ENCODE measurements at places on chromosomes 5 and 9. TPM values are rescaled to one million over a fixed set of nuclear protein-coding genes. Genes with fewer than 3 reads are reported as not detected.

DNA sequence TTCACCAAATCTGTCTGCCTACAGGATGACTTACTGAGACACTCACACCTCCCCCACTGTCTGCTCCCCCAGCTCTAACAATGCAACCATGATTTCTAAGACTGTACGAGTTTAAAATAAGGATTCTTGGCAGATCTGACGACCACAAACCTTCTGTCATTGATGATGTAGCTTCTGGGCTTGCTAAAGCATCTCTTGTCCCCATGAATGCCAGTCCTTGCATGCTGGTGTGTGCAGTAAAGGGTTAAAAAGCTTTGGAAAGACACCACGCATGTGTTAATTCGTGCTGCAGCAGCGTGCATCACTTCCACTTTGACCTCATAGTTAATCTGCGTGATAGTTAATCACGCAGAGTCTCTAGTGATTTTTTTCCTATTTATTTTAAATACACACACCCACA, 411 bp upstream of the GABRG2 start:
- no peaks in the 10 kb centered on the region for H3K36me3 ChIP-seq
- no peak overlapping the region for H3K27ac ChIP-seq
- H3K27me3 ChIP-seq, result peaks cover 12% of the 10 kb centered on the region
- no peak overlapping the region for H3K4me3 ChIP-seq
- no peaks in the 10 kb centered on the region for H3K4me1 ChIP-seq
- no peak for DNase-seq

- peak overlapping the region; percentile 75 for H3K27ac ChIP-seq
- H3K4me1 ChIP-seq, result peaks cover 71% of the 10 kb centered on the region
- no peaks in the 10 kb centered on the region for H3K36me3 ChIP-seq
- no peaks in the 10 kb centered on the region for H3K27me3 ChIP-seq
Measured at GRCh38 chr9:110125207-110125751, 82.7 kb downstream of the C9orf152 start.

Gene TMEM174
- polyA plus RNA-seq, result not detected

- H3K27ac ChIP-seq, result no peak overlapping the region
- no peaks in the 10 kb centered on the region for H3K36me3 ChIP-seq
- DNase-seq, result no peak
- H3K4me1 ChIP-seq, result no peaks in the 10 kb centered on the region
- H3K27me3 ChIP-seq, result no peaks in the 10 kb centered on the region
Measured at GRCh38 chr9:99419070-99419469, 197.0 kb downstream of the SEC61B start.

- H3K4me1 ChIP-seq, result peaks cover 90% of the 10 kb centered on the region
- no peak overlapping the region for H3K4me3 ChIP-seq
- H3K36me3 ChIP-seq, result no peaks in the 10 kb centered on the region
- DNase-seq, result peak; percentile 90
- peak overlapping the region; percentile 98 for H3K27ac ChIP-seq
Measured at GRCh38 chr9:129491487-129491855, 129.4 kb downstream of the C9orf50 start.

GRCh38 chr5:128796506-128796905, 168.8 kb upstream of the SLC27A6 start:
- no peak overlapping the region for H3K27ac ChIP-seq
- no peak overlapping the region for H3K4me3 ChIP-seq

- H3K27ac ChIP-seq, result peak overlapping the region; percentile 46
- no peak for DNase-seq
- peaks cover 6% of the 10 kb centered on the region for H3K4me1 ChIP-seq
- peaks cover 18% of the 10 kb centered on the region for H3K27me3 ChIP-seq
- H3K4me3 ChIP-seq, result peak overlapping the region; percentile 33
- H3K36me3 ChIP-seq, result no peaks in the 10 kb centered on the region
Measured at GRCh38 chr5:171450423-171451331, 31.2 kb downstream of the FGF18 start.

Gene RORB
- 0.03 TPM for polyA plus RNA-seq

- no peak overlapping the region for H3K27ac ChIP-seq
- H3K4me3 ChIP-seq, result no peak overlapping the region
- no peaks in the 10 kb centered on the region for H3K4me1 ChIP-seq
- H3K36me3 ChIP-seq, result no peaks in the 10 kb centered on the region
- H3K27me3 ChIP-seq, result no peaks in the 10 kb centered on the region
- DNase-seq, result no peak
Measured at GRCh38 chr9:106619211-106619610, 243.8 kb upstream of the ZNF462 start.

GRCh38 chr5:123450640-123451039, 27.4 kb upstream of the CEP120 start:
- H3K4me3 ChIP-seq, result no peak overlapping the region
- DNase-seq, result no peak
- no peaks in the 10 kb centered on the region for H3K36me3 ChIP-seq
- H3K27me3 ChIP-seq, result no peaks in the 10 kb centered on the region
- H3K27ac ChIP-seq, result no peak overlapping the region

- no peak overlapping the region for H3K27ac ChIP-seq
- no peaks in the 10 kb centered on the region for H3K36me3 ChIP-seq
- no peaks in the 10 kb centered on the region for H3K27me3 ChIP-seq
- H3K4me3 ChIP-seq, result no peak overlapping the region
Measured at GRCh38 chr5:28734396-28734795, 1696.0 kb upstream of the CDH9 start.

Gene GPX8
- polyA plus RNA-seq, result 3.3 TPM

GRCh38 chr5:93746406-93747056, 5.1 kb upstream of the POU5F2 start:
- no peak for DNase-seq
- no peaks in the 10 kb centered on the region for H3K27me3 ChIP-seq
- no peaks in the 10 kb centered on the region for H3K36me3 ChIP-seq
- no peak overlapping the region for H3K4me3 ChIP-seq
- no peaks in the 10 kb centered on the region for H3K4me1 ChIP-seq

Gene SEMA4D
- 23.0 TPM for polyA plus RNA-seq

DNA sequence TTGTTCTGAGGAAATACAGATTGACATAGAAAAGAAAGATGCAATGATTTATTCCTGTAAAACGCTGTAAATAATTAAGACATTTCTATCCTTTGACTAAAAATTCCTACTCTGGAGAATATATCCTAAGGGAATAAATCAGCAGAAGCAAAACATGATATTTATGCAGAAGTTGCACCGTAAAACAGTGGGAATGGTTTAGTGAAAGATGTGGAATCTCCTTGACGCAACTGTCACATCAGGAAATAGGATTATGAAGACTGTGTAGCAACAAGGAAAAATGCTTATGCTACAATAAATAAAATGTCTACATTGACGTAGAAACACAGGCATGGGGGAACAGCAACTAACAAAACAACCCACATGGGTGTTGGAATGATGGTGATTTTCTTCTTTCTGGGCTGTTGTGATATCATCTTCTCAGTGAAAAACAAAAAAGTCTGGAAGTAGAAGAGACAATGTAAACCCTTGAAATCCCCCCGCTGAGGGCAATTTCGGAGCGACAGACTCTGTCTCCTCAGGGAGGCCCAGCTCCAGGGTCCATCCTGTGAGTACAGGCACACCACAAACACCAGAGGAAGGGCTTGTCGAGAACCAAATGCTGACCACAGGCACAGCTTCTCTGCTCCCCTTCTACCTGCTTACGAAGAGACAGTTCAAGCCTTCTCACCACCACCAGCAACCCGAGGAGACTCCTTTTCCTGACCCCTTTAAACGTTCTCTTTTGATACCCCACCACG, 25.2 kb downstream of the COL23A1 start:
- no peak overlapping the region for H3K27ac ChIP-seq
- H3K36me3 ChIP-seq, result no peaks in the 10 kb centered on the region
- DNase-seq, result no peak
- H3K4me1 ChIP-seq, result no peaks in the 10 kb centered on the region

Gene MARCHF11
- not detected for polyA plus RNA-seq

DNA sequence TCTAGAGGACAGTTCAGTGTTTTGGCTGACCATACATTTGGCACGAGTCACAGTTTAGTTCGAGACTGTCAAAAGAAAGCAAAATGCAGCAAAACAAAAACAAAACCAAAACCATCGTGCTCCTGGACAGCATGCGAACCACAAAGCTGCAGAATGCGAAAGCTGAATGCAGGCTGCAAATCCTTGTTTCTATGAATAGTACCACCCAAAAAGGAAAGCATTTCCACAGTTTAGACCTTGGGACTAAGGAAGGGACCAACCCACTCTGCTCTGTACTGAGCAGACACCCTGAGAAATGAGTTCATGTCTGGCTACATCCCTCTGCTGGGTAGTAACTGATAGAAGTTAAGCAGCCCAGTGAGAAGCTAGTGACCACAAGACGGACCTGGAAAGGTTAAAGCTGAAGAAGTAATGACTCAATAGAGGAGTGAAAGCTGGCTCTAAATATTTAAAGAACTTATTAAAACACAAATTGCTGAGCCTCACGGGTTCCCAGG, 3.9 kb downstream of the GCNT4 start:
- peak overlapping the region; percentile 19 for H3K4me3 ChIP-seq
- H3K27ac ChIP-seq, result no peak overlapping the region
- H3K36me3 ChIP-seq, result no peaks in the 10 kb centered on the region
- peaks cover 12% of the 10 kb centered on the region for H3K27me3 ChIP-seq
- H3K4me1 ChIP-seq, result no peaks in the 10 kb centered on the region
- no peak for DNase-seq

Gene GALNT12
- polyA plus RNA-seq, result 2.6 TPM

Gene ECM2
- 0.68 TPM for polyA plus RNA-seq

Gene CCDC192
- polyA plus RNA-seq, result not detected

DNA sequence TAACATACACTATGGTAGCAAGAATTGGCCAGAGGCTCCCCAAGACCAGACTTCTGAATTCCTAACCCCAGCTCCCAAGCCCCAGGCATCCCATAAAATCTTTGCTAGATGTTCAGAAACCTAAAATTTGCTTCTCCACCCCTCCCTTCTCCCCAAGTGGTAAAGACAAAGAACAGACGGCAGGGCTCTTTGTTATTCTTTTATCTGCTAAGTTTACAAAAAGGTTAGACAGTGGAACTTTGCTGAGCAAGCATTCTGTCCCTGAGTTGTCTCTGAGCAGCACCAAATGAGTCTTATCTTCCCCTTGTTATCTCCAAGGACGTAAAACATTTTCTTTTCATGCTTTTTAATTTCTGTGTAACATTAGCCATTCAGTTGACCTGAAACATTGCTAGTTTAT, 30.2 kb downstream of the TJP2 start:
- H3K27me3 ChIP-seq, result no peaks in the 10 kb centered on the region
- H3K27ac ChIP-seq, result no peak overlapping the region

DNA sequence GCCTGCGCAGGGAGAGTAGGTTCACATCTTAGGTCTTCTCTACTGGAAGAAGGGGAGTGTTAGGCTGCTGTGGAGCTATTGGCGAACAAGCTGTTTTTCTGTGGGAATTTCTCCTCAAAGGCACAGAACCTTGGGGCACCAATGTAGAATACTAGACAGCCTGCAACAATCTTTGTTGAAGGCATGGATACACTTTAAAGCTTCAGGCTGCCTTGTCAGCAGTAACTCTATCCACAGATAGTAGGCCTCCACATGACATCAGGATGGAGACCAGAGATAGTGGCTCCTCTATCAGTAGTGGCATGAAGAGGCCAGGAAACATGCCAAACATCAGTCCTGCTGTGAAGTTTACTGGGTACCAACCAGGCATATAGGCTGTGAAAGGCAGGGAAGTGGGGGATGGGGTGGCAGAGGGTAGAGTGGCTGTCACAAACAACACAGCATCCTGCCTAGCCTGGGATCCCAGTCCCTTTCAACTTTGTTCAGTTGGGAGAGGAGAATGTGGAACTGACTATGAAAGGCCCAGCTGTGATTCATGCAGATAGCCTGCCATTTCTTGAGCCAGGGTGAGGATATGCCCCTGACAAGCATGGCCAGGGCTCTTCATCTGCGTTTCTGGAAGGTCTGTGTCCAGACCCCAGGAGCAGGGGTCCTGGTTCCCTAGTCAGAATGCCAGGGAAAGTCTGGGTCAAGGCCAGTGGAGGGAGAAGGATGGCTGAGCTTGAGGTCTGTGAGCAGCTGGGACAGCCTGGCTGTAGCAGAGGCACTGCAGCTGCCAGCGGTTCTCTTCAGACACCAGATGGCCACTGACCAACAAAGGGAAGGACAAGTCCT, 1.0 kb upstream of the HK3 start:
- H3K4me1 ChIP-seq, result peaks cover 6% of the 10 kb centered on the region
- H3K27ac ChIP-seq, result peak overlapping the region; percentile 88
- no peak for DNase-seq
- H3K4me3 ChIP-seq, result no peak overlapping the region
- H3K27me3 ChIP-seq, result no peaks in the 10 kb centered on the region

DNA sequence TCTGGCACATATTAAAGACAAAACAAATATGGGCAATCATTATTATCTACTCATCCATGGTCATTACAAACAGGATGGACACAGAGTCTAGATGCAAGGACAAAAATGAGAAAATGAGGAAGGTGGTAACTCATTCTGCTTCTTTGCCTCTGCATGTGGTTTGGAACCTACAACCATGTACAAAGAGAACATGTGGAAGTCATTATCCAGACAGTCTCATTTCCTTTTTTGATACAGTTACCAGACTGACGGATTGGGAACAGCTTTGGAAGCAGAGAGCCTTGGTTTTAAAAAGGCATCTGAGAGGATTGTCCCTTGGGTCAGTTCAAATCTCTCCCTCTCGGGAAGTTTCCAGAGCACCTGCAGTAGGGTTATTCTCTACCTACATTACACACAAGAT, 433.4 kb upstream of the TNC start:
- no peak overlapping the region for H3K27ac ChIP-seq
- H3K4me1 ChIP-seq, result no peaks in the 10 kb centered on the region
- H3K27me3 ChIP-seq, result no peaks in the 10 kb centered on the region
- no peak overlapping the region for H3K4me3 ChIP-seq

GRCh38 chr9:111161015-111161415, 122.7 kb upstream of the LPAR1 start:
- H3K27me3 ChIP-seq, result no peaks in the 10 kb centered on the region
- no peak for DNase-seq
- H3K4me3 ChIP-seq, result no peak overlapping the region
- no peaks in the 10 kb centered on the region for H3K36me3 ChIP-seq
- no peak overlapping the region for H3K27ac ChIP-seq

DNA sequence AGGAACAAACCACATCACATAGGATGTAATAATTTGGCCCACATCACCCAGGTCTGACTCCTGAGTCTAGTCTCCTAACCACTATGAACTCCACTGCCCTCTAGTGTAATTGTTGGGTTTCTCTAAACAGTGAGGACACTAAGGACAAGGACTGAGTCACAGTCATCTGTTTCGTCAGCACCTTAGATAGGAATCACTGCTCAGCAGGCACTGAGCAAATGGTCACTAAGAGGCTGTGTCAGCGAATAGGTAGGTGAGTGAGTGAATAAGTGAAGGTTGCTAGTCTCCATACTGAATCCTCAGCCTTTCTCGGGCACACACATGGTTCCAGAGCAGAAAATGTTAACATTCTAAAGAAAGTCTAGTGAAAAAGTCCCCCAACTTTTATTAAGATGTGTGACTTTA, 278.6 kb downstream of the SPOCK1 start:
- DNase-seq, result no peak
- H3K27ac ChIP-seq, result no peak overlapping the region
- H3K4me3 ChIP-seq, result no peak overlapping the region
- H3K36me3 ChIP-seq, result no peaks in the 10 kb centered on the region
- no peaks in the 10 kb centered on the region for H3K4me1 ChIP-seq

- no peak overlapping the region for H3K4me3 ChIP-seq
- H3K27me3 ChIP-seq, result no peaks in the 10 kb centered on the region
- H3K36me3 ChIP-seq, result no peaks in the 10 kb centered on the region
- no peak for DNase-seq
- no peaks in the 10 kb centered on the region for H3K4me1 ChIP-seq
Measured at GRCh38 chr9:106077731-106078130, 383.4 kb downstream of the TMEM38B start.

Gene PAEP
- polyA plus RNA-seq, result not detected

- no peak overlapping the region for H3K4me3 ChIP-seq
- H3K4me1 ChIP-seq, result peaks cover 25% of the 10 kb centered on the region
- peak; percentile 81 for DNase-seq
- no peak overlapping the region for H3K27ac ChIP-seq
- no peaks in the 10 kb centered on the region for H3K27me3 ChIP-seq
Measured at GRCh38 chr9:98129451-98129881, 10.4 kb upstream of the TRIM14 start.

Measured in spleen (tissue), 13 donors.